ENCODE measurements at places on chromosomes 1 and 21.

GRCh38 chr1:69455718-69456117 lies 112.0 kb upstream of the LRRC7 start:
- no peak for DNase-seq

- peak; percentile 35 for DNase-seq
Observed at GRCh38 chr1:61082311-61083012, at the start of gene NFIA. Gene NFIA, plus strand, starts transcription at chr1:61082561.

- DNase-seq = no peak
Observed at GRCh38 chr1:31434979-31435378, 22.0 kb downstream of the SERINC2 start.

DNA sequence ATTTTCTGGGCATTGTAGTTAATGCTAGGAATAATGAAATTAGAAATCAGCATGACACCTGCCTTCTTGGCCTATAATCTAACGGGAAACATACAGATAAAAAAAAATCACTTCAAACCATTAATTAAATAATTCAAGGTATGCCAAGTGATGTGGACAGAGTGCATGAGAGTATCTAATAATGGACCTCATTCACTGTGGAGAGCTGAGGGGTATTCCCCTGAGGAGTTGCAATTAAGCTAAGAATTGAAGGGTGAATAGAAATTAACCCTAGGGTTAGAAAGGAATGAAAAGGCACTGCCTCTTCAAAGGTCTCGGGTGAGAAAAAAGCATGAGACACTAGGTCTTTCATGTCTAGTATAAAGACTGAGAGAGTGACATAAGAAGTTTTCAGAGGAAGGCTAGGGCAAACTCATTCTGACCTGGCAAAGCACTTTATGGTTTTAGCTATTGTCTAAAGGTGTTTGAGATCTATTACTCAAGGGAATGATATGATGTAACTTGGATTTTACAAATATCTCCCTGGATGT lies 466.1 kb downstream of the KCNT2 start:
- no peak for DNase-seq
